ENCODE measurements at places on chromosomes 1 and 21.

- no peak for DNase-seq
Observed at GRCh38 chr1:204335533-204335932, 24.2 kb downstream of the PLEKHA6 start.

DNA sequence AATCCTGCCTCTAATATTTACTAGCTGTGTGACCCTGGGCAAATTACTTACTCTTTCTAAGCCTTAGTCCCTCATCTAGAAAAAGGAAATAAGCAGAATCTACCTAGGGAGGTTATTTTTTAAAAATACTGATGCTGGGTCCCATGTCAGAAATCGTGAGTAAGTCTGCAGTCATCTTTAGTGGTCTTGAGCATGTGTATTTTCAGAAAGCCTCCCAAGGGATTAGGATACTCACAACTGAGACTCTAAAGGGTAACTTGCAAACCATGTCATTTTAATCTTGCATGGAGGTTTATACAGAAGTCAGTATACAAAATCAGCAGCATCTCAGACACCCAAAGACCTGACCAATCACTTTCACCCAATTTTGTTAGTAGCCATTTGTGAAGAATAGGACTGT, 43.2 kb downstream of the DSTYK start:
- DNase-seq, result no peak

GRCh38 chr1:203655671-203656070, 29.0 kb downstream of the ATP2B4 start:
- no peak for DNase-seq

- no peak for DNase-seq
Observed at GRCh38 chr21:38772646-38773045, 33.1 kb upstream of the ETS2 start.

DNA sequence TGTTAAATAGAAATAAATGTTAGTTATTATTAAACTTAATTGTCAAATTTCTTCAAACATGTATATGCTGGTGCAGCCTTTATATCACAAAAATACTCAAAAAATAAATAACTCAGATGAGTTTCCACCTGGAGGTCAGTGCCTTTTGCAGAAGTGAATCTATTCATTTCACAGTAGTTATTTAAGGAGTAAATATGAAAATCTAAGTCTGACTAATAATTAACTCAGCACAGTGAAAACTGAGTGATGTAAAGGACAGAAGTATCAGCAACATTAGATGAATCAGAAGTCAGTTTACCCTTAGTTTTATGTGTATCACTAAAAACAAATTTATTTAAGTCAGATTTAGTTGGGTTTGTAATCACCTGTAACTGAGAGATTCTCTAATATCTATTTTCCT, 2135.4 kb downstream of the MRPL39 start:
- DNase-seq, result no peak

GRCh38 chr1:232218955-232219865, 410.7 kb downstream of the SIPA1L2 start:
- no peak for DNase-seq

DNA sequence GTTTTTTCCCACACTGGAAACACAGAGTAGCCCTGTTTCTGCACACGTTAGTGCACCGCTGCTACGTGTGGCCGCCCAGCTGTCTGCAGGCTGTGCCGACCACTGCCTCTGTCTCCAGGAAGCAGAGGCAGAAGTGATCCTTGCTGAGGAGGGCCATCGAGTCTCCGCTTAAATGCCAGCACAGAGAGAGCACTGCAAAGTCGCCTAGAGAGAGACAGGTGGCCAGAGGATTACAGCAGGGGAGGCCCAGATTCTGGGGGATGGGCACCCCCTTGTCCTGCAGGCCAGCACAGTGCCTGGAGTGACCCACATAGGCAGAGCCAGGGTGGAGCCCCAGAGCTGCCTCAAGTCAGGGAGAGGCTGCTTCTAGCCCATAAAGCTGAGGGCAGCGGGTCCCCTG, 6.1 kb downstream of the TPRG1L start:
- DNase-seq, result no peak

DNA sequence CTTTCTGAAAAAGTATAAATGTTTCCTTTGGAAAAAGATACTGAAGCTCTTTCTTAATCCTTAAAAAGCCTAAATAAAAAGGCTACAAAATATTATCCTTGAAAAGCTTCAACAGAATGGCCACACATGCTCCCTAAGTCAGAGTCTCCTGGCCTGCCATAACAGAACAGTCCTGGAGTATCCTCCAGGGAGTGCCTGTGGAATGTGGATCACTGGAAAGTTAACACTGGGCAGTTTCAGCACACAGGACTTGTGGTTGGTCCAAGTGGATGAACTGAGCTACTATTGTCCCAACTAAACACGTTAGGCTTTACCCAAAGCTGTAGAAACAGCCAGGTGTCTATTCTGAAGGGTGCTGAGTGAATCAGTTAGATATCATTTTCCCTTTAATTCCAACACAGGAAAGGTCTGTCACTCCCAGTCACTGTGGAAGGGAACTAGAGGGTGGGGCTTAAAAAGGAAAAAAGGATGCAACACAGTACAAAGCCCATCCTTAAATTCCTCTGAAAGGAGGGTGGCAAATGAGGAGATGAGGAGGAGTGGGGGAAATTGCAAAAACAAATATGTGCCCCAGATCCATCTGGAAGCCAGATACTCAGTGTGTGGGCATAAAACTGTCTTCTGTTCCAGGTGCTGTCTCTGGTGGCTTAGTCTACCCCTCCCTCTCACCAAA, 196.3 kb upstream of the SPAG17 start:
- DNase-seq, result no peak

DNA sequence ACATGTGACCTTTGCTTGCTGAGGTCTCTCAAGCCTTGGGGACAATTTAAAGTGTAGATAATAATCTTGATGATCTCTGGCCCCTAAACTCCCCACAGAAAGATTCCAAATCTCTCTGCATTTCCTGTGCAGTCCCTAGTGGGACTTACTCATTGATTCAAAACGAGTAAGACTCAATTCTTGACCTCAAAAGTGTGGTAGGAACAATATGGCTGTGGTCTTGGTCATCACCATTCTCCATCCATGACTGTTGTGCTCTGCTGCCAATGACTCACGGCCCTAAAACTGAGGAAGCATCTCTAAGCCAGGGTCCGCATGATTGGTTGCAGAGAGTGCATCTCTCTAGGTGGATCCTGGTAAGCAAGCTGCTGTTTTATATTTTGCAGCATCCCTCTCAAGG, 268.0 kb downstream of the PTGER3 start:
- DNase-seq, result peak; percentile 57

GRCh38 chr1:192443616-192444015, 126.8 kb downstream of the RGS21 start:
- no peak for DNase-seq
